ENCODE measurements at places on chromosomes 7 and 10.

- no peak for DNase-seq
Measured at GRCh38 chr10:70321897-70322890, 38.4 kb upstream of the NPFFR1 start.

GRCh38 chr10:60806921-60807320 lies 28.6 kb downstream of the CDK1 start:
- DNase-seq, result no peak

DNA sequence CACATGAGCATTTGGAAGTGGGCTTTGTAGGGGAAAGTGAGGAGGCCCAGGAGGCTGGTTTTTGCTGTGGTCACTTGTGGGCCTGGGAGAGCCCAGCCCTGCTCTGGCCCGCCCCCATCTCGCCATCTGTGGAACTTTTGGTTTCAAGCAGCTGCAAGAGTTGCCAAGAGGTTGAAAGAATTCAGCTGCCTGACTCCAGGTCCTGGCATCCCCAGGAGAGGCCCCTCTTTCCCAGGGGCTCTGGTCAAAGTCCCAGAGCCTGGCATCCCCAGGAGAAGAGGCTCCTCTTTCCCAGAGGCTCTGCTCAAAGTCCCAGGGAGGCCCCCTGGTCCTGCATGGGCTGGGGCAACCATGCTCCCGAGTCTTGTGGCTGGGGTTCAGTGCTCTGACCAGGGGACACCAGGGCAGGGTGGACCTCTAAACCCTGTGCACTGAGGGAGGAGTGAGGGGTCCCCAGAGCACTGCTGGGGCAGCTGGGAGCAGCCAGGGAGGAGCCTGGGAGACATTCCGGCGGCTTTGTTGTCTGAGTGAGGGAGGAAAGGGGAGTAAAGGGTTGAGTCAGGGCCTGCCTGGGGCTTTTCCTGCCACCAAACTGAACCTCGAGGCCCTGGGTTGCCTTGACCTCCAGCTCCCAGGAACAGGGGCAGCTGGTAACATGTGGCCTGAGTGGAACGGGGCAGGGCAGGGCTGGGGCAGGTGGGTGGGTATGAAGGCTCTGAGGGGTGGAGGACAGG lies 27.7 kb upstream of the CSGALNACT2 start:
- peak; percentile 40 for DNase-seq

DNA sequence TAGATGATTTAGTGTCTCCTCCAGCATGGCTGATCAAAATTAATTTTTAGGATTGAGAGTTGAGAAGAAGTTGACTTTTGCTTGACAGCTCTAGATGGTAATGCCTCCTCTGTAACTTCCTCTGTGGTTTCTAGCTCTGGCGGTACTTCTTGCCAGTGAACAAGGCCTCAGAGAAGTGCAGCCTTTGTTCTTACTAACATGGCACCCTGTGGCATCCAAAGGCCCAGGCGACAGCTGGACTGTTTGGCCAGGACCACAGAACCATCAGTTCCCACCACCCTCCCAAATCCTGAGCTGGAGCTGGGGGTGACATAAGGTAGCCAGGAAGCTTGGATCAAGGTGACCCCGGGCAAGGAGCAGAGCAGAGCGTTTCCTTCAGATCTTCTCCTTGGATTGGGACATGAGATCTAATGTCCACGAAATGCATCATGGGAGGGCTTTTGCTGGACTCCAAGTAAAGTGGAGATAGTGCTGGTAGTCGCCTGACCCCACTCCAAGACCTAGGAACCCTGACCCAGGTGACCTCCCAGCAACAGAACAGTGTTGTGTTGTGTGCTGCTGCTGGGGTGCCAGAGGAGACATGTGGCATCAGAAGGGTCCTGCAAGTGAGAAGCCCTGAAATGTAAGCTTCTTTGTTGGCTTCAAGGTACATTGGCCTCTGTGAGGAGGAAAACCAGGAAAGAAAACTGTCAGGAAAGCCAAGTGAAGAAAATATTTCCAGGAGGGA lies 41.8 kb downstream of the APBB1IP start:
- DNase-seq, result no peak

GRCh38 chr7:111132833-111133232 lies 41.9 kb downstream of the LRRN3 start:
- peak; percentile 36 for DNase-seq

DNA sequence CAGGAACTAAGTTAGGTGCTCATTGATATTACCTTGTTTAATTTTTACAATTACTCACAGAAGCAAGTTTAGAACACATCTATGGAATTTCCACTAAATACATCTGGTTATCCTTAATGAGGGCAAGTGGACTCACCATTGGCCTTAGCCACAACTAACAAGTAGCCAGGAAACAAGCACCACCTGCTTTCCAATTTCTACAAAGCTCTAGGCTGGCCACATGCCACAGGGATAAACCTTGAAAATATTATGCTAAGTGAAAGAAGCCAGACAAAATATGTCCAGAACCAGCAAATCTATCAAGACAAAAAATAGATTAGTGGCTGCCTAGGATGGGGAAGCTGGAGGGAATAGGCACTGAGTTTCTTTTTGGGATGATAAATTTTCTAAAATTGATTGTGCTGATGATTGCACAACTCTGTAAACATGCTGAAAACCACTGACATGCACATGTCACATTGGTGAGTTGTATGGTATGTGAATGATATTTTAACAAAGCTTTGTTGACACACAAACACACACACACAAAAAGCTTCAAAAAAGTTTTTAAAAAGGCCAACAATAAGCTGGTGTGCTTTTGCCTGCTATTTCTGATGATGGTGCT lies 179.4 kb downstream of the CPEB3 start:
- DNase-seq, result peak; percentile 55

DNA sequence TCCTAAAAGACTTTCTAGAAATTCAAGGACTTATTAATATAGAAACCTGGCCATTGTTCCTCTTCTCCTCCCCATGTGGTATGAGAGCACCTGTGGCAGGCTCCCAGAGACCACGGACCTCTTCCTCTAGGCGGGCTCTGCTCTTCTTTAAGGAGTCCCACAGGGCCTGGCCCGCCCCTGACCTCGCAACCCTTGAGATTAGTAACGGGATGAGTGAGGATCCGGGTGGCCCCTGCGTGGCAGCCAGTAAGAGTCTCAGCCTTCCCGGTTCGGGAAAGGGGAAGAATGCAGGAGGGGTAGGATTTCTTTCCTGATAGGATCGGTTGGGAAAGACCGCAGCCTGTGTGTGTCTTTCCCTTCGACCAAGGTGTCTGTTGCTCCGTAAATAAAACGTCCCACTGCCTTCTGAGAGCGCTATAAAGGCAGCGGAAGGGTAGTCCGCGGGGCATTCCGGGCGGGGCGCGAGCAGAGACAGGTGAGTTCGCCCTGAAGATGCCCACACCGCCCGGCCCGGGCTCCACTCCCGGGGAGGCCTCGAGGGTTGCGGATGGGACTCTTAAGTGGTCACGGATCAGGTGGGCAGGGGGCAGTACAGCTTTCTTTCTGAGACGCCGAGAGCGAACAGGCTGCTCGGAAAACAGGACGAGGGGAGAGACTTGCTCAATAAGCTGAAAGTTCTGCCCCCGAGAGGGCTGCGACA lies at the start of gene SLC26A4:
Gene SLC26A4, plus strand, starts transcription at position 448 of the 700 bp plus-strand sequence. CDS start 814 bp downstream, outside the sequence.
- DNase-seq, result no peak

GRCh38 chr10:79434821-79435251 lies 10.6 kb downstream of the ZCCHC24 start:
- DNase-seq, result peak; percentile 92

GRCh38 chr10:68870545-68871104 lies 30.5 kb upstream of the DDX50 start:
- DNase-seq, result peak; percentile 1

- no peak for DNase-seq
Measured at GRCh38 chr7:129362496-129362895, 71.7 kb upstream of the STRIP2 start.

- DNase-seq, result peak; percentile 98
Measured at GRCh38 chr10:97543025-97543546, 29.5 kb upstream of the ANKRD2 start.

DNA sequence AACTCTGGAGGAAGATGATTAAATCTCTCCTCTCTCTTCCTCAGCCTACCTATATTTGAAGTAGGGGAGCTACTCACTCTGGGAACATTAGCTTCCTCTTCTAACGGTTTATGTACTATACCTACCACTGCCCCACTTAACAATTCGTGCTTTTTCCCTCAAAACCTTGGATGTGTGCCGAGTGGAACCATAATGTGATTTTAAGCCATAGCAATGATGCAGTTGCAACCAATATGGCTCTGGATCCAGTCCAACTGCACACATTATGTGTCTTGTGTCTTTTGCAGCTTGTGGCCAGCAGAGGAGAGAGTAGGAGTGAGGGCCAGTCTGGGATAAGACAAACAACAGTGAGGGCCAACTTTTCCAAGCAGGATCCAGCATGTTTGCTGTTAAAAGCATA lies 170.7 kb downstream of the GATA3 start:
- DNase-seq, result no peak

GRCh38 chr7:45181286-45181960 lies 23.8 kb downstream of the RAMP3 start:
- DNase-seq, result no peak

DNA sequence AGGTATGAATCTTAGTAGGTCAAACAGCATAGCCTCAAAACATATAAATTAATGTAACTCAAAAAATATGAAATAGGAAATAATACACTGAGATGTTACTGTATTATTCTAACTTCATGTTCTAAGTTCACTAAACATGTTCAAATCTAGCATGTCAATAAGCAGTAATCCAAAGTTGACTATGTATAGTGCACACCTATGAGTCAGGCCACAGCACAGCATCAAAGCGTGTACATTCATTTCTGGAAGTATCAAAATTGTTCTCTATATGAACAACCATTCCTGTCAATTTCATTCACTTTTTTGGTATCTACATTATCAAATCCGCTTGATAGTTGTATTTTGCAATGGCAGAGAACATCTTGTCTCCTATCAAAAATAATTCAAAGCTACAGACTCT lies 418.9 kb upstream of the POM121L12 start:
- DNase-seq, result no peak
